ENCODE measurements at places on chromosomes 12 and 14.

GRCh38 chr12:27548301-27549199, 24.5 kb downstream of the PPFIBP1 start:
- DNase-seq = no peak

DNA sequence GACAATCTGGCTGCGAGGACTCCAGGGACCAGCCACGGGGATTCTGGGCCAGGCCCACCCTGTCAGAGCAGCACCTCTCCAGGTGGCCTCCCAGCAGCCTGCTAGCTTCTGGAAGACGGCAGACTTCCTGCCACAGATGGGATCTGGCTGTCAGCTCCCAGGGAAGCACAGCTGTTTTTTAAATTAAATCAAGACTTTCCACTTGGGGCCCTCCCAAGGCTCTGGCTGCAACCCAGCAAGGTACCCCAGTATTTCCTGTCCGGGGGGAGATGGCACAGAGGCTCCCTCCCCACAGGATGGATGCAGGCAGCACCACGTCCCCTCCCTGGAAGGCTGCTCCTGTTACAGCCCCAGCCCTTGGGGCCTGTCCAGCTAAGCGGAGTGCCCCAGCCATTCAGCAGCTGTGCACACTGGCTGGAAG, 56.9 kb downstream of the ACTN1 start:
- peak; percentile 72 for DNase-seq

GRCh38 chr12:42798811-42799438, 209.4 kb upstream of the PRICKLE1 start:
- no peak for DNase-seq

GRCh38 chr14:58414845-58415244, 12.5 kb downstream of the TIMM9 start:
- DNase-seq = no peak

- DNase-seq = no peak
Observed at GRCh38 chr12:68980476-68981212, 47.7 kb upstream of the CPM start.

DNA sequence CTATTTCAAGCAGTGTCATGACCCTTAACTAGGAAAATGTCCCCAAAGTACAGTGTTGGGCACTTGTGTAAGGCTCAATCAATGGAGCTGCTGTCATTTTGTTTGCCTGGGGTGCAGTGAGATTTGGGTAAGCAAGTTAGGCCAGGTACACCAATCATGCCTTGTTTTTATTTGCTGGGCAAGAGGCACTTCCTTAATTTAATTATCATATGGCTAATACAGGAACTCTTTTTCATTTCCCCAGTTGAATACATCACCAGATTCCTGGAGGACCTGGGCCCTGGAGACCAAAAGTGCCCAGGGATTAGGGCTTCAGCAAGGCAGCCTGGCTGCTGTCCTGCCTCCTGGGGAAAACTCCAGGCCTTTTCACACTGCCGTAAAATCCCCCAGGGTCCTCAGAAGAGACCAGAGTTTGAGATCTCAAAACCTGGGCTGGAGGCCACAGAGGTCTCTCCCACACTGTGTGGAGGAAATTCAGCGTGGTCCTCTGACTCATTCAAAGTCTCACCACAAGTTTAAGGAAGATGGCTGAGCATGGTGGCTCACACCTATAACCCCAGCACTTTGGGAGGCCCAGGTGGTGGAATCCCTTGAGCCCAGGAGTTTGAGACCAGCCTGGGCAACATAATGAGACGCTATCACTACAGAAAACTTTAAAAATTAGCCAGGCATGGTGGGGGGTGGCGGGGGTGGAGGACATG, 28.4 kb upstream of the FOXN3 start:
- no peak for DNase-seq

DNA sequence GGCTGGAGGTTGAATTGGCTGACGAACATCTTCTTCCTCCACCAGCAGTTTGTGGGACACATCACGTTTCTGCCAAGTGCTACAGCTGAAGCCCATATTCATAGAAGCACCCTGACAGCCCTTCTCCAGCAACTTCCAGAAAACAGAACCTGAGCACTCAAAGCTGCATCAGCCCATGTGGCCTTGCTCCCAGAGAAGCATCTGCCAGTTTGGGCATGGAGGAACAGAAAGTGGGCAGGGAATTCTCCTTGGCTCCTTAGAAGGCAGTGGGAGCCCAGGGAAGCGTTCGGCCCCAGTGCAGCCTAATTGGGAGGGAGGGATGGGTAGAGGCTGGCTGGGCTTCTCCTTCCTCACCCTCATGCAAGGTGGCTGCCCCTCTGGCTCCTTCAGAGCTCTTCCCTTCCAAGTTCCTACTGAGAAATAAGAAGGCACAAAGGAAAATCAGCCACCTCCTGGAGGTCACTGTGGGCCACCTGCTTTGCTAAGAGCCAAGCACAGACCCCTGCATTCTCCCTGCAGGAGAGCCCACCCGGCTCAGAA, 4.1 kb upstream of the NGB start:
- DNase-seq = no peak

DNA sequence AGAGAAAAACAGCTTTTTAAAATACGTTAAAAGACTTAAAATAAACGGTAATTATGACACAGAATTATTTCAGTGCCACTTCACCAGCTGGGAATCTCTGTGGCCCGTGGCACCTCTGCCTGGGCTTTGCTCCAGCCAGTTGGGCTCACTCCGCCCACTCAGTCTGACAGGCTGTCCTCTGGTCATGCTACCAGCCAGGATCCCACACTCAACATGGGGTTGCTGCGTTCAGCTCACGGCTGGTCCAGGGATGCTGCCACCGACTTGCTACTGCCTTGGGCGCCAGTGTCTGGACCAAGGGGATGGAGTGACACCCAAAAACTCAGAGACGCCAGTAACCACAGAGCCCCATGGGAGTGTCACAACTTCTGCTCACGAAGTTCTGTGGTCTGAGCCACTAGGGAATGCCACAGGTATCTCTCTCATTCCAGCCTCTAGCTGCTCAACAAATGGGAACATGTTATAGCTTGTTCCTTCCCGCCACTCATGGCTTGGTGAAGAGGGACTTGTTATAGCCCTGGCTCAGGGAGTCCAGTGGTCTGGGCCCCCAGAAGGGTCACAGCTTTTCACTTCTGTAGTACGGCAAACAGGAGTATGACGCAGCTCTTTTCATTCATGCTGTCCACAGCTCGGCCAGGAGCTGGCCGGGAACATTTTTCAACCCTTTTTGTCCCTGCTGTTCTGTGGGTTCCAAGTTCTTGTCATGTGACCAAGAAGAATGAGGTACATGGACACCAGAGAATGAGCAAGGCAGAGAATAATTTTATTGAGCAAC, 23.4 kb upstream of the ATXN7L3B start:
- DNase-seq = no peak

DNA sequence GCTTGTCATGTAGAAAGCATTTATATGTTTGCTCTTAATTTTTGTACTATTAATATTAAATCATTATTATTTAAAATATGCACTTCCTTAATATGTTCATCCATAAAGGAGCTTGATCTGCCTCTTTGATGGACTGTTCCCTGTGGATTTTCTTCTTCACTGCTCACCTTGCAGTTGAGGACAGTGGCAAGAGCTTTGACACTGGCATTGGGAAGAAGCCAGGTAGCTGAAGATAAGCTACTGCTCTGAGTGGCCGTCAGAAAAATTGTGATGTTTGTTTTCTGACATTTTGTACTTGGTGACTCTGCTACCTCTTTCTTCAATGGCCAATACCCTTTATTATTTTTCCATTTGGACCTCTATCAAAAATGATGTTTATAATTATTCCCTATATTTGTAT, 349.4 kb upstream of the NOVA1 start:
- no peak for DNase-seq

DNA sequence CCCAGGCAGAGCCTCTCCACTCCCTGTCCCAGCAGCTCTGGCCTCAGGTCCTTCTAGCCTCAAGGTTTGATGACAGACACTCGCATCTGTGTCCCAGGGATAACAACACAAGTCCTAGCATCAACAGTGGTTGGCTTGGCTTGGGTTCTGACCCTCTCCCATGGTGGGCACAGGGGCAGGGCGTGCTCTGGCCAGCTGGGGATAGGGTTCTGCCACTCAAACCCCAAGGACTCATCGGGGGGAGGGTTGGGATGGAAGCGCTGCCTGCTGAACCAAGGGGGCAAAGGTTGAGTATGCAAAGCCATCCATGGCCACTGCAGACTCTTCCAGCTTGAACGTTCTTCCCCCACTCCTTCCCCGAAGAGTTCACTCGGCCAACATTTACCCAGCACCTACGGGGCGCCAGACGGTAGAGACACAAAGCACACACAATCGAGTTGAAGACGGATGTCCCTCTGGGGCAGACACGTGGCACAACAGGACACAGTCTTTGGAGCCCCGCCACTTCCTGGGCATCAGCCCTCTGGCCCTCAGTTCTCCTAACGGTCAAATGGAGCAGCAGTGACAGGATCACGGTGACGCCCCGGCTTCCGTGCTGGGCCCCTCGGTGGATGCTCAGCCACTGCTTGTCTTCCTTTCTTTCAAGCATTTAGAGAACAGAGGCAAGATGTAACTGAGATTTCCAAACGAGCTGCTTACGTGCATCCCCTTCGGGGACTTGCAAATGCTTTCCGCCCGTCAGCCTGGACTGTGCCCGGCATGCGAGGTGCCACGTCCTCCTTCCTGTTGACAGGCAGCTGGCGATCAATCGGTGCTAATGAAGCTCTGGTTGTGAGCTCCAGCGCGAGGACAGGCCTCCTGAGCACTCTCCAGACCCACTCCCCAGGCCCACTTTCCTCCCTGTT, 42.6 kb downstream of the DLK1 start:
- no peak for DNase-seq

DNA sequence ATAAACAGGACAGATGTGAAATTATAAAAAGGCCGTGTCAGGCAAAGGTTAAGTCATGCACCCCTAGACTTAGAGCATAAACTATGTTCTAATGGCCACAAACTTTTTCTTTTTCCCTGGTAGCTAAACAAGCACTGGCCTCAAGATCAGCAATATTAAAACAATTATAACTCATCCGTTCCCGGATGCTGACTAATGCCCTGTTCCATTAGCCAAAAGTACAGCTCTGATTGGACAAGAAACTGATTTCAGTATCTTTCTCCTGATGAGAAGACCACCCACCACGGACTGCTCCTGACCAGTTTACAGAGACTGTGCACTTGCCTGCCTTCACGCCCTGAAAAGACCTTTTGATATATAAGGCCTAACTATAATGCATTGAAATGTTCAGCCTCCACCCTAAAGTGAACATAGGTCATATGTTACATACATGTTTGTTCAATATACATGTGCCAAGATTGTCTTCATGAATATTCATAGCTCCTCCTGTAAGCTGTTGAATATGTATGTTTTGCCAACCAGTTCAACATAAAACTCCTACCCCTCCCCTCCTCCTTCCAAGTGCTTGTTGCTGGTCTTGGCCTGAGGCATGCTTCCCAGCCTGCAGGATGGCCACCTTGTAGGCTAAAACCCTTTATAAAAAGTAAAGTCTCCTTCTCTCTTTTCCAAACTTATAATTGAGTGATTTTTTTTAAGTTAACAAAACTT, 162.0 kb downstream of the IPO8 start:
- DNase-seq = no peak

GRCh38 chr12:48765753-48766162, 23.1 kb downstream of the ADCY6 start:
- DNase-seq = no peak

GRCh38 chr12:5817246-5817645, 127.8 kb downstream of the ANO2 start:
- no peak for DNase-seq

GRCh38 chr12:98106031-98106683, 409.2 kb upstream of the TMPO start:
- DNase-seq = no peak

GRCh38 chr12:72444125-72444524, 172.0 kb downstream of the TRHDE start:
- no peak for DNase-seq

GRCh38 chr12:25730489-25731349, 177.6 kb upstream of the LMNTD1 start:
- DNase-seq = no peak

DNA sequence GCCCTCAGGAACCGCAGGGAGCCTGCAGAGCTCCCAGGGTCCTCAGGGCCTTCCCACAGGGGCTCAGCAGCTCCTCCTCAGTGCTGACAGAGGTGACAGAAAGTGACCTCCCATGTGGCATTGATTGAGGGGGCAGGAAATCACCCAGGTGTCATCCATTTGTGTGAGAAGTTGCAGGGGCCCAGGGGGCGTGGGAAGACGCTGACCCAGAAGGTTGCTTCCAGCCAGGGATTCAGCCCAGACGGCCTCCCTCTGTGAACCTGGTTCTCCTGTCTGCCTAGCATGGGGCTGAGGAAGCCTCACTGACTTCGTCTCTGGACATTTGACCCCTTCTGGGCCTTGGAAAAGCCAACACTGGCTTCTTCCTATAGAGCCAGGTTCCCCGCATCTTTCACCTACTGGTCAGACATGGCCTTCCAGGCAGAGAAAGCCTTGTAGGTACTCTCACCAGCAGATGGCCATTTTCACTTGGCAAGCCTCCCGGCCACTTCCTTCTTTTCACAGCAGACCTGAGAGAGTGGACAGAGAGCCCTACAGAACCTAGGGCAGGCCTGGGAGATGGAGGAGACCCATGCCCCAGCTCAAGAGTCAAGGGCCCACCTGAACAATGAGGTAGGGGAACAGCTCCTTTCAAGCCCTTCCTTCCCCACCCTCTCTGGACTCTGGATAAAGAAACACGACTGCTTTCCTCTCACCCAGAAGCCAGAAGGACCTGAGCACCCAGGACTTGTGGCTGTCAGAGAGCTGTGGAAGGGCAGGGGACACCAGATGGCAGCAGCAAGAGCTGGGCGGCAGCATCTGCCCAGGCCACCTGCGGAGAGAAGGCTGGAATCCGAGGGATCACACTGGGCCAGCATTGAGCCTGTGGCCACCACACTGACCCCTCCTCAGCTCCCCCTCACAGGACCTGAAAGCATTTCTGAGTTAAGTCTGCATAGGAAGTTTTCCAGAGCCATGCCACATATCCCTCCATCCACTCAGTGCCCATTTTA, 377.8 kb downstream of the DPF3 start:
- DNase-seq = peak; percentile 43

DNA sequence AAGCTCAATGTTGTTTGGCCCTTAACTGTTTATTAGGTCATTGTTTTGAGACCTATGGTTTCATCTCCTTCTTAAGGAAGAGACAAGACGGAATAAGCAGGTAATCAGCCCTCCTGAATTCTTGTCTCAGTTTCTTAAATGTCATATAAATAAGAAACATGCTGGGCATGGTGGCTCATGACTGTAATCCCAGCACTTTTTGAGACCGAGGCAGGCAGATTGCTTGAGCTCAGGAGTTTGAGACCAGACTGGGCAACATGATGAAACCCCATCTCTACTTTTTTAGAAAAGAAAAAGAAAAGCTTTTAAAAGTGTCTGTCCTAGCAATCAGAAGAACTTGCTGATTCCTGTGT, 5.1 kb downstream of the MTRFR start:
- no peak for DNase-seq

GRCh38 chr14:78785265-78785664, 615.1 kb downstream of the NRXN3 start:
- no peak for DNase-seq

GRCh38 chr12:87660987-87661774, 368.0 kb downstream of the C12orf50 start:
- no peak for DNase-seq

DNA sequence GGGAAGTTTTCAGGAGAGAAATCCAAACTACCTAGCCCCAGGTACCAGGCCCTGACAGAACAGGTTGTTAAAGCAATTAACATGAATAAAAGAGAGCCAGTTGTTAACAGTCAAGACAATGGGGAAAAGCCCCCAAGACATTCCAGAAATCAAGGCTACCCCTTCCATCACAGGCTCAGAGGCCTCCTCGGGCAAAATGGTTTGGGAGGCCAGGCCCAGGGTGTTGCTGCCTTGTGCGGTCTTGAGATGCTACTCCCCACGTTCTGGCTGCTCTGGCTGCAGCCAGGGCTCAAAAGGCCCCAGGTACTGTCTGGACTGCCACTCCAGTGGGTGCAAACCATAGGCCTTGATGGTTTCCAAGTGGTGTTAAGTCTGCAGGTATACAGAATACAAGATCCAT, 7.0 kb downstream of the CRY1 start:
- no peak for DNase-seq
